Gastroesophageal sphincter (tissue), 4 donors: ENCODE measurements at places on chromosomes 7 and 10.

- no peak for ATAC-seq
These were observed 229.0 kb downstream of the BICC1 start for GRCh38 chr10:58741673-58742072.

GRCh38 chr10:90964781-90965465, 44.0 kb upstream of the ANKRD1 start:
- ATAC-seq = peak; percentile 22

DNA sequence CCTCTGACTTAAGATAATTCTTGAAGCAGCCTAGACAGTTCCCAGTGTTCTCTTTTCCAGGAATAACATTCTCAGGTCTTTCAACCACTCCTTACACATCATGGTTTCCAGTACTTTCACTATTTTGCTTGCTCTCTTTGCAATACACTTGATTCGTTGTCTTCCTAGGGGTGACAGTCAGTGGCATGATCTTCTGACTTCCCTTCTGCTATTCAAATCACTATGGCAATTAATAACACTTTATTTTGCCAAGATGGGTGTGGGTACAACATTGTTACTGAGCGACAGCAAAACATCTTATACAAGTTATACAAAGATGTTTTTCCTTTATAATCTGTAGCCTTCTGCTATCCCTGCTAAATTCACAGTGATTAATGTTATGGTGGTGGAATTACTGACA, 15.3 kb downstream of the ARL3 start:
- ATAC-seq = no peak

GRCh38 chr10:127450644-127451043, 98.5 kb upstream of the NPS start:
- ATAC-seq = no peak

DNA sequence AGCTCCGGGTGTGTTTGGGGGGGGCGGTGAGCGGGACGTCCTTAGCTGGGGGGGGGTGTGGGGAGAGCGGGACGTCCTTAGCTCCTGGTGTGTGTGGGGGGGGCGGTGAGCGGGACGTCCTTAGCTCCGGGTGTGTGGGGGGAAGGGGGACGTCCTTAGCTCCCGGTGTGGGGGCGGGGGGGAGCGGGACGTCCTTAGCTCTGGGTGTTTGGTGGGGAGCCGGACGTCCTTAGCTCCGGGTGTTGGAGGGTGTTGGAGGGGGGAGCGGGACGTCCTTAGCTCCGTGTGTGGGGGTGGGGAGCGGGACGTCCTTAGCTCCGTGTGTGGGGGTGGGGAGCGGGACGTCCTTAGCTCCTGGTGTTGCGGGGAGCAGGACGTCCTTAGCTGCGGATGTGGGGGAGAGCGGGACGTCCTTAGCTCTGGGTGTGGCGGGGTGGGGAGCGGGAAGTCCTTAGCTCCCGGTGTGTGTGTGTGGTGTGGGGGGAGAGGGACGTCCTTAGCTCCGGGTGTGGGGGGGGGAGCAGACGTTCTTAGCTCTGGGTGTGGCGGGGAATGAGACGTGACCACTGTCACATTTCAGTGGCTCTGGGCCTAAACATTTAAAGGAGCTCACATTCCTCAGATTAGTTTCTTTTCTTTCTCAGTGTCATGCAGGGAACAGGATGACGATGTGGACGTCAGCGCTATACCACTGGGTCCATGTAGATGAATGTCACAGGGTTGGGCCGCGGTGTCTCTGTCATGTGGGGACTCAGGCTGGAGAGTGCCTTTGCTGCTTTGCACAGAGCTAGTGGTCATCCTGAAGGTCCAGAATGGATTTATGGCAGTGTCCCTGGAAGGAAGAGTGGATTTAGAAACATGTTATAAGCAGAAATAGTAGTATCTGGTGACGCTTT, 7.5 kb downstream of the DYNC2I1 start:
- peak; percentile 89 for ATAC-seq

DNA sequence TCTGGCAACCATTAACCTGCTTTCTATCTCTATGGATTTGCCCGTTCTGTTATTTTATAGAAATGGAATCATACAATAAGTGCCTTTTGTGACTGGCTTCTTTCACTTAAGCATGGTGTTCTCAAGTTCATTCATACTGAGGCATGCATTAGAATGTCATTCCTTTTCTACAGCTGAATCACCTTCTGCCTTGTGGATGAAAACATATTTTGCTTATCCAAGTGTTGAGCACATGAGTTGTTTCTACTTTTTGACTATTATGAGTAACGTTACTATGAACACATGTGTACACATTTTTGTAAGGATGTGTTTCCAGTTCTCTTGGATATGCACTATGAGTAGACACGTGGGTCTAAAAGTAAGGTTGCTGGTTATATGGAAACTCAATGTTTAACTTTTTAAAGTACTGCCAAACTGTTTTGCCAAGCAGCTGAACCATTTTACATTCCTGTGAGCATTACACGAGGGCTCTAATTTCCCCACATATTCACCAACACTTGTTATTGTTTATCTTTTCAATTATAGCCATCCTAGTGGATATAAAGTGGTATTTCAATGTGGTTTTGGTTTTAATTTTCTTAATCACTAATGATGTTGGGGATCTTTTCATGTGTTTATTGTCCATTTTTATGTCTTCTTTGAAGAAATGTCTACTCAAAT, 241.3 kb downstream of the FANK1 start:
- ATAC-seq = no peak

GRCh38 chr10:21807180-21807579, 196.3 kb downstream of the DNAJC1 start:
- ATAC-seq = no peak
